ENCODE measurements at places on chromosomes 5 and 9. TPM values are rescaled to one million over a fixed set of nuclear protein-coding genes. Genes with fewer than 3 reads are reported as not detected.

The MIER3 gene
- total RNA-seq, result 23.1 TPM

The TEX48 gene
- total RNA-seq, result 0.83 TPM

The ANKDD1B gene
- total RNA-seq, result 0.07 TPM

The OR13C3 gene
- not detected for total RNA-seq

The TAF11L5 gene
- not detected for total RNA-seq

The DPM2 gene
- total RNA-seq, result 79.9 TPM

The TAS2R1 gene
- not detected for total RNA-seq

The EIF4EBP3 gene
- 9.5 TPM for total RNA-seq

The POC5 gene
- total RNA-seq, result 19.1 TPM

The KCNV2 gene
- total RNA-seq, result not detected

The TPPP gene
- 0.05 TPM for total RNA-seq

The PCDHB13 gene
- total RNA-seq, result not detected

The BRINP1 gene
- not detected for total RNA-seq

Data from activated CD4-positive, alpha-beta T cell treated with anti-CD3 and anti-CD28 coated beads, Interleukin-2, amount 10 ng/mL, durations not matched to agents 7 days and 5 days (primary cell).